Activated CD4-positive, CD25-positive, alpha-beta regulatory T cell treated with anti-CD3 and anti-CD28 coated beads, Interleukin-2, amount 50 U/mL, for 16 hours (primary cell): ENCODE measurements at places on chromosomes 4 and X.
A peak's percentile ranks its signal among the peaks of the same experiment; 100 is the strongest.

GRCh38 chrX:151393514-151393913 is 3.5 kb upstream of the VMA21 start:
- peak; percentile 36 for DNase-seq

GRCh38 chr4:74583757-74584156 is 138.8 kb downstream of the AREG start:
- DNase-seq, result no peak

- DNase-seq, result no peak
Measured at GRCh38 chrX:153777261-153778090, 3.4 kb upstream of the SRPK3 start.

DNA sequence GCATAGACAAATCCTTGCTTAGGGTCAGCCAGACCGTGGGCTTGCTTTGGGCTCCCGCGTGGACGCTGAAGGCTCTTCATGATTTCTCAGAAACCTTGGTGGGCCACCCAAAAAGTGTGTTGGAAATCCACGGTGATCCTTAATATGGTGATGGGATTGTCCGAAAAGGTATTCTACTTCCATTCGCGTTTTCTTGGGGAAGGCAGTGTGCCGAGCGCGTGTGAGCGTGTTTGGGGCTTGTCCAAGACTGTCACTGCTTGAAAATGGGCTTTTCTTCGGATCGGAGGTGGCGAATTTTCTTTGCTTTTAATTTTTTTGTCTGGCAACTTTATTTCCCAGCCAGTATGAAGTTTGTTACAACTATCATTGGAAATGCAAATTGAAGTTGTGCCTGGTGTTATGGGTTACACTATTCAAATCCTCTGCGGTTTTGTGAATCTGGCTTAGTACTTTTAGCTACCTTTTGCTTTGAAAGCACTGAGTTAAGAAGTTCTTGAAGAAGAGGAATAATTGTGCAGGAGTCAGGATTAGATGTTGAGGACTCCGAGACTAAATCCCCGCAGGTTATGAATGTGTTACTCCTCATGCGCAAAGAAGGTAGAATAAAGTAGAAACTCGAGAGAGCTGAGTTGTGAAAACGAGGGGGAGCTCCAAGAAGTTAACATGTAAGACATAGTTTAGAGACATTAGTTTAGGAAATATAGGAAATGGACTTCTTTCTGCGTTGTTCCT is 3.2 kb downstream of the SPRY1 start:
- no peak for DNase-seq

DNA sequence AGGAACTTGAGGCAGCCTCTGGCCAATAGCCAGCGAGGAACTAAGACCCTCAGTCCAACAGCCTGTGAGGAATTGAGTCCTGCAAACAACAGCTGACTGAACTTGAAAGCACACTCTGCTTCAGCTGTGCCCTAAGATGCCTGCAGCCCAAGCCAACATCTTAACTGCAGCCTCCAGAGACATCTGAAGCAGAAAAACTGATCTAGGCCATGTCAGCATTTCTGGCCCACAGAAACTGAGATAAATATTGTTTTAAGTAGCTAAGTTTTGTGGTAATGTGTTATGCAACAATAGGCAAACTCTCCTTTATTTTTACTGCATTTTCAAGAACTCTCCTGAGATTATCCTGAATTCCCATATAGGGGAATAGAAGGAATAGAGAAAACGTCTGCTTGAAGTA is 24.4 kb upstream of the PIGA start:
- no peak for DNase-seq

DNA sequence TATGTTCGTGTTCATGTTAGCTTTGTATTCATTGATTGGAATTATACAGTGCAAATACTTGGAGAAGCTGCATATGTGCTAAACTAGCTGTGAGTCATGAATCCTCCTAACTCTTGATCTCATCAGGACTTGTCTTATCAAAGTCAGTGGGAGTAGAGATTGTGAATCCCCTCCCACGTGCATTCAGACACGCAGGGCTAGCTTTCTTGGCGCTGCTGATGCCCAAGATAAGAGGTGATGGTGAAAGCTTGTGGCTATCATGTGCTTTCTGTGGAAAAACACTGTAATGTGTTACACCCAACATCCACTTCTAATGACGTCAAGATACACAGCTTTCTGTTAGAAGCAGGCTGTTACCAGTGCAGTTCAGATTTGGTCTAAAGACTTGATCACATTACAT is 348.7 kb upstream of the HAND2 start:
- no peak for DNase-seq

GRCh38 chr4:146243141-146243882 is 29.0 kb downstream of the REELD1 start:
- DNase-seq, result peak; percentile 22

DNA sequence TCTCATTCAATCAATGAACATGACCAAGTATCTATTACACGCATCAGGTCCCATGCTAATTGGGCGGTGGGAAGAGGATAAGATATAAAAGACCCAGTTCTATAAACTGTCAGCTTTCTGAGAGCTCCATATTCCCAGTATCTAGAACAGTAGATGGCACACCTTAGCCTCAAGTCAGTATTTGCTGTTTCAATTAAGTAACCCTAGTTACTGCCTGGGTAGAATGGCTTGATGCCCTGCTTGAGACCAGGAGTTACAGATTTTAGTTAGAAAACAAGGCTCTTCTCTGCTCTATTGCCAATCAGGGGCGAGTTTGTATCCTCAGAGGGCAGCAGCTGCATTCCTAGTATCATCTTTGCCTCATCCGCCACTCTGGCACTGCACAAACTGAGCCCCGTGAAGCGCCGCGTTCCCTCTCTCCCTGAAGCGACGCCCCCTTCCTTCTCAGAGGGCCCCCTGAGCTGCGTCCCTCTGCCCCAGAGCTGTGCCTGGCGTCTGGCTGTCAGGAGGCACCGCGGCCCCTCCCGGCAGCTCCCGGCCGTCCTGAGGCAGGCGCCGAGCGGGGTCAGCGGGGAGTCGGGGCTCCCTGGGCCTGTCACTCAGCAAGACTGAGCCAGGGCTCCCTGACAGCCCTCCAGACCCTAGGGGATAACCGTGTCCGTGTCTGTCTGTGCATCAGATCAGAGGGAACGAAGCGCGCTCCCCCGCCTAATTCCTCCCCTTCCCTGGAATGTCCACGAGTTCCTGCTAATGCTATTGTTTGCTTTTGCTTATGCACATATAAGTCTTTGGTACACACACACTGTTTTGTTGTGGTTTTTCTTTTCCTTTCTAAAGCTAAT is 212.4 kb upstream of the TTC29 start:
- no peak for DNase-seq

- DNase-seq, result no peak
Measured at GRCh38 chr4:76748649-76749048, 149.3 kb downstream of the SOWAHB start.

GRCh38 chrX:62928906-62929305 is 422.2 kb downstream of the SPIN4 start:
- DNase-seq, result no peak

GRCh38 chr4:31735004-31735403 is 1014.8 kb downstream of the PCDH7 start:
- no peak for DNase-seq

- no peak for DNase-seq
Measured at GRCh38 chrX:20715176-20715575, 448.5 kb upstream of the RPS6KA3 start.

DNA sequence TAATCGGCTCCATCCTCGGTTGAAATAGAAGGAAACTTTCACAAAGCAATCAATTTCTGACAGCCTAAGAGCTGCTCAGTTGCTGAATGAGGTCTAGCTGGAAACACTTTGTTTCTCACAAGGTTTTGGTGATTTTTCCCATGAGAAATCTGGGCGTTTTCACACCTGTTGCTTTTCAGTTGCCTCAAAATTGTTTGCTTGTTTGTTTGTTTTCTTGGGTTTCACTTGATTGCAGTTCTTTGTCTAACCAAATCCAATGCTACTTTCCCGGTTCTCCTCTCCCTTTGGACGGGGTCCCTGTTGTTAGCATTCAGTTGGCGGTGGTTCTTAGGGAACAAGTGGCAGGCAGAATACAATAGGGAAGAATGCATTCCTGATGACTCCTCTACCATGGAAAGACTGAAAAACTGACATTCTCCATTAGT is 135.5 kb downstream of the PALLD start:
- DNase-seq, result no peak

- DNase-seq, result no peak
Measured at GRCh38 chr4:100009490-100009889, 59.4 kb upstream of the H2AZ1 start.

DNA sequence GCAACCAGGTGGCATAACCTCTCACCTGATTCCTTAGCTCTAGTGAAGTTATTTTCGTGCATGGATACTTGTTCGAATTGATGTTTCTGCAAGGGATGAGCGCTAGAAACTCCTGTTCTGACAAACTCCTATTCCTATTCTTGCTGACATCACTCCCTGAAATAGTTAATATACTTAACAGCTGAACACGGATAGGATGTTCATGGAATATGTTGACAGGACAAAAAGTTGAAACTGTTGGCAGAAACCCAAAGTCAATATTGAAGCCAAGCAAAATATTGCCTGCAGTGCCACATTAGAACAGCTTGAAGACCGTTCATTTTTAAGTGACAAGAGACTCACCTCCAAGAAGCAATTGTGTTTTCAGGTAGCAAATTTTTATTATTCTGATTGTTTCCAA is at the start of gene KLKB1:
Gene KLKB1 (plus strand): TSS at position 287 of the 400 bp plus-strand sequence. CDS start 689 bp downstream, outside the sequence.
- DNase-seq, result no peak

GRCh38 chr4:77093401-77093800 is 17.6 kb upstream of the CCNI start:
- no peak for DNase-seq

- no peak for DNase-seq
Measured at GRCh38 chr4:152594978-152595925, 59.4 kb upstream of the FBXW7 start.

- no peak for DNase-seq
Measured at GRCh38 chrX:7889135-7889534, 38.1 kb downstream of the PNPLA4 start.

- DNase-seq, result no peak
Measured at GRCh38 chr4:7364979-7365378, 69.8 kb downstream of the PSAPL1 start.

GRCh38 chr4:8599657-8600056 is 7.1 kb downstream of the CPZ start:
- DNase-seq, result no peak

GRCh38 chrX:135009838-135010237 is 12.5 kb downstream of the RTL8B start:
- DNase-seq, result no peak

- no peak for DNase-seq
Measured at GRCh38 chrX:7330556-7330955, 182.6 kb upstream of the PUDP start.

DNA sequence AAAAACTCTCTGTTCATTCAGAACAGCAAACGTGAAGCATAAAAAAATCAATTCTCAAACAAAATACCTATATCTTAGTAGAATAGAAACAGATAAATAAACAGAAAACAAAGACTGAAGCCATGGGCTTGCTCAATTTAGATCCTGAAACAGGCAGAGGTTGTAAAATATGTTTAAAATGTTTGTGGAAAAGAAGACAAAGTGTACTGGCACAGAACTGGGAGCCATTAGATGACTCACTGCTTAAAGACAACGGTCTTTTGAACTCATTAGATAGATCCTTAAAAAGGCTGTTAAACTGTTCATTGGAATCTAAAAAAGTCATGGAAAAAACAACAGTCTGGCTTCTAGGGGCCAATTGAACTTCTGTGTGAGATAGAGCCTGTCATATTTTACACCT is 247.0 kb upstream of the NDST4 start:
- DNase-seq, result no peak

DNA sequence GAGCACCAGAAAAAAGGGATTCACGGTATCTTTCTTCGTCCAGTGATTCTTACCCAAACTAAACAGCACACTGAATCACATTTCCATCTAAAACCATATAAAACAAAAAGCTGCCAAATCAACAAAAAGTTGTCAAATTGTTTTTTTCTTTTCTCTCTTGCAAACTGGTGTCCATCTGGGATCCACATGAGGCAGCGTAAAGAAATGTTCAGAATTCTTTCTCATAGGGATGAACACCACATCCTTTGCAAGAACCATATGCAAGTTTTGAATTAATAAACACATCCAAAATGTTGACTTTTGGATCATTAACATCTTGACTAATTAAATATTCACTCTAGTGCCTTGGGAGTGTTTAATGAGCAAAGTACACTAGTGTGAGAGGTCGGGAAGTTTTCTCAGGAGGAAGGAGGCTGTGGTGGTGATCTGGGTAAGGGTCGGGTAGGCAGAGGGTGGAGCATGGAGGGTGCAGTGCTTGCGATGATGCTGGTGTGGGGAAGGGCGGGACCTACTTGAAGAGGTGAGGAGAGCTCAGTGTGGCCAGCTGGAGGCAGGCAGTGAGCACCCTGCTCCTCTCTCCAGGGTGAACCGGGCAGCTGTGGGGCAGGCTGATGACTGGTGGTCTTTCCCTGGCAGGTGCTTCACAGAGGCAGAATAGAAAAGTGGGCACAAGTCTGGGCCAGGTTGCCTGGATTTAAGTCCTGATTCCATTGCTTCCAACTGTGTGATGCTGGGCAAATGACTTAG is 72.8 kb downstream of the NSUN7 start:
- no peak for DNase-seq

- no peak for DNase-seq
Measured at GRCh38 chr4:59380841-59381366, 1819.2 kb upstream of the ADGRL3 start.

DNA sequence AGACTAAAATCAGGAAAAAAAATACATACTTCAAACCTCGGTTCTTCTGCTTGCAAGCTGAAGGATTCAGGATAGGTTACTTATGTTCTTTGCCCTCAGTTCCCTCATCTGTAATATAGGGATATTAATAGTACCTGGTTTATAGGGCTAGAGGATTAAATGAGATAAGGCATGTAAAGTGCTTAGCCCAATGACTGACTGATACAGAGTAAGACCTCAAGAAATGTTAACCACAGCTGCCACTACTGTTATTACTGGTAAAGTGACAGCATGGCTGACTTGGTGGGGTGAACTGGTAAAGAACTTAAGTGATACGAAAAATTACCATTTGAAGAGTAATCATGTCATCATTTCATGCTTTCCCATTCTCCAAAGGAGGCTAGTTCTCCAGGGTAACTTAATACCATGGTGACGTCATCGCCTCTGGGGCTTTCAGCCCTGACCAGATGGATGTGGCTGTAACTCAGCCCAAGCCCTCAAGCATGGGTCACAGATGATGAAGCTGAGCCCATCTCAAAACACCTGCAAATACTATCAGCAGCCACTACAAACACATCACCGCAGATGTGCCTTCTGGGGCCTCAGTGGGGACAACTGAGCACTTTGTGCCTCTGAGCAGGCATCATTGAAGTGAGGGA is 44.5 kb upstream of the SCML1 start:
- no peak for DNase-seq

DNA sequence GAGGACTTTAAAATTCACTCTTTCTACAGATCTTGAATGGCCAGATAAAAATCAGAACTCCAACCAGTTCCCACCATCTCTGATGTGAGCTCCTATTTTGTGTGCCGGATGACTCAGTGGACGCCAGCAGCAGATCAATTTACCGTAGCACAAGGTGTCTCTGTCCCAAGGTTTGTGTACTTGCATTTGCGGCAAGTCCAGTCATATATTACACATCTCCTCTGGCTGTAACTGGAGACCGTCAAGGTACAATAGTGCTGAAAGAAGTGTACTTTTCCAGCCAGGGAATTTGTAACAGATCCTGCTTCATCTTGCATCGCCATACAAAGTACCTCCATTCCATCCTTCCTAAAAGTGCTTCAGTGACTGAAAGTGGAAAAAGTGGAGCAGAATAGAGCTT is 108.2 kb upstream of the SORBS2 start:
- DNase-seq, result no peak
